ENCODE measurements at places on chromosomes 16 and 17.

GRCh38 chr17:48704361-48705248 is 17.7 kb downstream of the PRAC1 start:
- no peak for DNase-seq

- DNase-seq, result peak; percentile 36
Measured at GRCh38 chr16:31265329-31266245, 5.8 kb downstream of the ITGAM start.

GRCh38 chr17:4502466-4503154 is 3.9 kb downstream of the SPNS2 start:
- no peak for DNase-seq

DNA sequence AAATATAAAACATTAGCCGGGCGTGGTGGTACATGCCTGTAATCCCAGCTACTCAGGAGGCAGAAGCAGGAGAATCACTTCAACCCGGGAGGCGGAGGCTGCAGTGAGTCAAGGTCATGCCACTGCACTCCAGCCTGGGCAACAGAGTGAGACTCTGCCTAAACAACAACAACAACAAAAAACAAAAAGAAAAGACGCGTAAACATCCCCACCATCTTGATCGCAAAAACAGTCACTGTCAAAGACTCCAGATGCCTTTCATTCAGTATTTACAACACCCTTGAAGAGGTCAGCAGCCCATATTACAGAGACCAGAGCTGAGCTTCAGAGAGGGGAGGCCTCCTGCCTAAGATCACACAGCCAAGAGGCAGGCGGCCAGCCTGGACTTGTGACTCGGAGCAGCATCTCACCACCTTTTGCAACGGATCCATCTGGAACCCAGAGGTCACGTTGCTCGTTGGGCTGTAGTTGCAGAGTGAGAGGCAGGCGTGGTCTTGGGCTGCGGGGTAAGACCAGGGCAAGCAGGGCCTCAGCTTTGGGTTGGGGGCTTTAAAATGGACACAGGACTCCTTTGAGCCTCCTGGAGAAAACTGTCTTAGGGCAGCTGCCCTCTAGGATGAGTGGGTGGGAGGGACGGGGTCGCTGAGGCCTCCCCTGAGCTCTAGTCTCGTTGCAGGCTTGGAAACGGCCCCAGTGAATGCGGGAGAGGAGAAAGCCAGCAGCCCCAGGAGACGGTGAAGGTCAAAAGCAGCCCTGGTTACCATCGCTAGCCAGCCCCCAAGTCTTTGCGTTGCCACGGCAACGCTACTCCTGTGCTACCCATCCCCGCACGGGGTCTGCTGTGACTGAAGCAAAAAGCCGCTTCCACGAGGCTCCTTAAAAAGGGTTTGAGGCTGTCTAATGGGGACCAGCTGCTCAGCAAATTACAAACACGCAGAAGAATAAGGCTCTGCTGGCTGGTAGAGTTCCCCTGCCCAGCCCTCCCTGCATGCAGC is 26.1 kb downstream of the LGALS3BP start:
- no peak for DNase-seq

DNA sequence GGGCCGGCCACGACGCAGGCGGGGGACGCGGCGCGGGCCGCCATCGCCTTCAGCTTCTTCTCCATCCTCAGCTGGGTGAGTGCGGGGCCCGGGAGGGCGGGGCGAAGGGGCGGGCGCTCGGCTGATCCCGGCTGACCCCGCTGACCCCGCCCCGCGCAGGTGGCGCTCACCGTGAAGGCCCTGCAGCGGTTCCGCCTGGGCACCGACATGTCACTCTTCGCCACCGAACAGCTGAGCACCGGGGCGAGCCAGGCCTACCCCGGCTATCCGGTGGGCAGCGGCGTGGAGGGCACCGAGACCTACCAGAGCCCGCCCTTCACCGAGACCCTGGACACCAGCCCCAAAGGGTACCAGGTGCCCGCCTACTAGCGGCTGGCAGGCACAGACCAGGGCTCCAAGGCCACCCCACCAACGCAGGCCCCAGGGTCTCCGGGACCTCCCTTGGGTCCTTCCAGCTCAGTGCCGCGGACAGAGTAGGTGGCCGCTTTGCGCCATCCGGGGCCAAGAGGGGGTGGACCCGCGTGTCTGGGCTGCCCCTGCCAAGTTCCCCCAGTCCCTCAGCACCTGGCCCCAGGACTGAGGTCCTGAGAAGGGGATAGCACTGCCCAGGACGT is 3.0 kb downstream of the SYNGR3 start:
- no peak for DNase-seq

GRCh38 chr16:86898386-86898785 is 320.0 kb downstream of the FOXL1 start:
- no peak for DNase-seq

GRCh38 chr16:84302111-84302954 is 7.7 kb downstream of the WFDC1 start:
- no peak for DNase-seq

DNA sequence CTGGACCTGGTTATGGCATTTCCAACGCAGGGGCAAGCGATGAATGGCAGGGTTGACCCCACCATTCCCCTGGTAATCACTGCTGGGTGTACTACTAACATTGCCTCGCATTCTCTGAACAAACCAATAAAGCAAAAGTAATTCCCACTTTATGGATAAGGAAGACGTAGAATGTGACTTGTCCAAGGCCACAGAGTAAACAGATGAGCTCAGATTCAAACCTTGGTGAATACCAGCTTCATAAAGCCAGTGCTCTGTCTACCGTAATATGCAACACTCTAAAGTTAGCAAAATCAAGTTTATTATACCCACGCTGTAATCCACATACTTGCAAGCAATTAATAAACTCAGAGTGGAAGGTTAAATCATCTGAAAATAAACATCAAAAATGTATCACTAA is 59.6 kb downstream of the ANKFY1 start:
- DNase-seq, result no peak

- DNase-seq, result peak; percentile 82
Measured at GRCh38 chr17:50425682-50426471, at the start of gene ACSF2. Gene ACSF2, plus strand, starts transcription at chr17:50426218. Its CDS starts 44 bp downstream, at chr17:50426262.

DNA sequence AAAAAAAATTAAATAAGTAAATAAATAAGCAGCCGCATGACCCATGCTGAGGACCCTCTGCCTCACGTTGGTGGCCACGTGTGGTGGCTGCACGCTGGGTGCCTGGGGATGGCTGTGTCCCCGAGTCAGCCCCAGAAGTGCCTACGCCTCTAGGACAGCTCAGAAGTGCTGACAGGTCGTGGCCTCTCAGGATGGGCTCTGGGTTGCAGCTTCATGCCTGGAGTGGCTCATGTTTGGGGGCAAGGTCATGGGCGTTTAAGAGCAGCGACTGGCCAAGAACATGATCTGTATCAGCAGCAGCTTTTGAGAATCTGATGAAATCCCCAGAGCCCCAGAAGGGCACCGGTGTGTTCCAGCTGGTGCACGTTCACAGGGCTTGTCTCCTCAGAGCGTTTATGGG is 26.8 kb upstream of the CAPN15 start:
- no peak for DNase-seq
